ENCODE measurements at places on chromosomes 6 and 20.

GRCh38 chr6:136920216-136920615 is 1.9 kb upstream of the SLC35D3 start:
- no peak for DNase-seq

GRCh38 chr6:100671740-100672139 is 207.0 kb upstream of the SIM1 start:
- no peak for DNase-seq

DNA sequence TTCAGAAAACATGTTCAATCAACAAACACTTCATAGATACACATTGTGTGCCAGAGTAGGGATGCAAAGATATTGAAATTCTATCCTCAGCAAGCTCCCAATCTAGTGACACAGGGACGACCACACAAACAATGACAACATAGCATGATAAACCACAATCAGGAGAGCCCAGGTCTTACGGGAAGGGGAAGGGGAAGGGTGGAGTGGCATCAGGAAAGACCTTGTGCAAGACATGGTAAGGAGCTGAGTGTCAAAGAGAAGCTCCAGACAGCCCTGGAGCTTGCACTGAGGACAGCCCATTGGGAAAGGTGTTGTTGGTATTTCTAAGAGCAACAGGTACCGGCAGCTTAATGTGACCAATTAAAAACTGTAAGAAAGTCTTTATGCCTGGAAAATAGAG is 103.6 kb downstream of the PDE7B start:
- DNase-seq: no peak

- no peak for DNase-seq
These were observed 57.8 kb upstream of the PNRC1 start for GRCh38 chr6:89022798-89023197.

GRCh38 chr6:26335231-26335630 is 29.8 kb upstream of the BTN3A2 start:
- no peak for DNase-seq

DNA sequence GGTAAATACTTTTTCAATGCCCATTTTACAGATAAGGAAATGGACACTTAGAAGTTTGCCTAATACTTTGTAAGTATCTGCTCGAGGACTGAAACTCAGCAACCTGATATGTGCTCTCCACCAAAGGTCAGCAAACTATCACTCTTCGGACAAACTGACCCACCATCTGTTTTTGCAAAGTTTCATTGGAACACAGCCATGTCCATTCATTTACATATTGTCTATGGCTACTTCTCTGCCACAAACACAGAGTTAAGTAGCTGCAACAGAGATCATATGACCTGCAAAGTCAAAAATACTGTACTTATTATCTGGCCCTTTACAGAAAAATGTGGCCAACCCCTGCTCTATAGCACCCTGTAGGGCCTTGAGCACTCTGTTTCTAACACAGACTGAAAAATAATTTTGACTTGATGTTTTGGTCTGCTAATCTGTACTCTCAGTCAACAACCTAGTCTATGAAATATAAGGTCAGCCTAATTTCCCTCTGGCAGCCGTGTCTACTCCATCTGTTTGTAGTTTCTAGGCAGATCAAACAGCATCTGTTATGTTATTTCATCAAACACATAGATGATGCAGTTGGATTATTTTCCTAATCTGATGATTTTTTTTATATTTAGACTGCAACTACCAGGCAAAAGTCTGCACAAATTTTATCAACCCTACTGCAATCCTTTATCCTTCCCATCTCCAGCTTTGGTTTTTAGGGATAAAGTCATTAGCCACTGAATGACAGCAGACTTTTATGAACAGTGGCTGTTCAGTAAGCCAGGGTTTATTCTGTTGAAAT is 41.4 kb upstream of the BEND6 start:
- DNase-seq: no peak

DNA sequence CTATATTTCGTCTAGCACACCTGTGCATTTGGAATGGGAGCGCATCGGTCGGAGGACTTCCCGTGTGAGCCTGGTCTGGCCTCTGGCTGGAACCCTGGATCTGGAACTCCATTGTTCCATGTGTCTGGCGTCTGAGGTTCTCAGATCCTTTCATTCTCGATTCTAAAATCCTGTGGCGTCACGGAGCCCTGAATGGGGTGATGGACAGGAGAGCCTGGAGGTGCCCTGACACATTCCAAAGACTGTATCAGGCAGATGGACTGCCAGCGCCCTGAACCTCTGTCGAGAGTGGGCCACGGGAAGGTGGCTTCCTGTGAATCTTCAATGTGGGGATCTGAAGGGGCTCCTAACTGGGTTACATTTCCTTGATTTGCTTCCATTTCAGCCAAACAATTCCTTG is 20.6 kb downstream of the MYH7B start:
- DNase-seq: no peak

GRCh38 chr20:19710336-19711120 is 47.5 kb upstream of the RIN2 start:
- DNase-seq: no peak

GRCh38 chr6:150256618-150257272 is 112.1 kb upstream of the IYD start:
- DNase-seq: no peak

GRCh38 chr20:36881888-36882287 is 6.0 kb downstream of the TLDC2 start:
- DNase-seq: no peak

DNA sequence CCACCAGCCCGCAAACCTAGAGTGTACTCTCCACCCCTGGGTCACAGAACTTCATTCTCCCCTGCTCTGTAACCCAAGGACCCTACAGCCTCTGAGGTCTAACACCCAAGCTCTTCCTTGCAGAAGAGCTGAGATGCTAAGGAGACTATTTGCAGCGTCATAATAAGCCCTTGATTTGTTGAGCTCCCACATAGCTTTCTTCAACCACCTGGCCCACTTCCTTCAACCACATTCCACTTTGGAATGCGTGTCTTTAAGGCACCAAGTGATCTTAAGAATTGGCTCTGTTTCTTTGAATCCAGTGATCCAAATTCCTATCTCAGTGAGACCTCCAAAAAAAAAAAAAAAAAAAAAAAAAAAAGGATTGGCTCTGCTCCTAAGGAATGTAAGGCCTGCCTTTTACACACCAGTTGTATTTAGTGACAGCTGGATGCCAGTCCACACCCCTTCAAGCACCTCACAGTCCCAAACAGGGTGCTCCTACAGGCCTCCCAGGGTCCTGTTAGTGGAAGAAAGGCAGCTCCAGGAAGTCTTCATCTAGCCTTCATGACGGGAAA is 106.2 kb downstream of the UBE3D start:
- DNase-seq: no peak

DNA sequence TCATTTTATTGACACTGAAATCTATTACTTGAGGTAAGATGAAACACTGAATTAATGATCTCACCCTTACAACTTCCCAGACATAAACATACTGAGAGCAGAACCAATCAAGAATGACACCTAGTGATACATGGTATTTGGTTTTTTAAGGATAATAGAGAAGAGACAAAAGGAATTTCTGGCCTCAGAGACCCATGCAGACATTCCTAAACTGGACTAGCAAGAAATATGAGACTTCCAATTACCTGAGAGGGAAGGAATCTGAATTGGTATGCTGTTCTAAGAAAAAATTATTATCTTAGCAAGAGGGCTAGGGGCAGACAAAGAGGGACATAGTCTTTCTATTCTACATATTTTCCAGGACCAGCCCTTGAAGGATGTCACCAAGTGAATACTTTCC is 141.1 kb downstream of the BMP5 start:
- no peak for DNase-seq

DNA sequence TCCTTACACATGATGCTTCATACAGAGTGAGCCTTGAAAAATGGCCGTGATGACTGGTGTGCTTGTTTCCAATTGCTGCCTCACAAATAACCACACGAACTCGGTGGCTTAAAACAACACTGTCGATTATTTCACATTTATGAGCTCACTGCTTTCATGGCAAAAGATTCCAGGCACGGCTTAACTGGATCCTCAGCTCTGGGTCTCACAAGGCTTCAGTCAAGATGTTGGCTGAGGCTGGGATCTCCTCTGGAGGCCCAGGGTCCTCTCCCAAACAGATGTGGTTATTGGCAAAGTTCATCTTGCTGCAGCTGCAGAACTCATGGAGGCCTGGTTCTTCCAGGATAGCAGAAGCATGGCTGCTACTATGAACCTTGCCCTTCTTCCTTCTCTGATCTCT is 144.6 kb downstream of the TFAP2C start:
- DNase-seq: no peak
